ENCODE measurements at places on chromosomes 4 and X.

DNA sequence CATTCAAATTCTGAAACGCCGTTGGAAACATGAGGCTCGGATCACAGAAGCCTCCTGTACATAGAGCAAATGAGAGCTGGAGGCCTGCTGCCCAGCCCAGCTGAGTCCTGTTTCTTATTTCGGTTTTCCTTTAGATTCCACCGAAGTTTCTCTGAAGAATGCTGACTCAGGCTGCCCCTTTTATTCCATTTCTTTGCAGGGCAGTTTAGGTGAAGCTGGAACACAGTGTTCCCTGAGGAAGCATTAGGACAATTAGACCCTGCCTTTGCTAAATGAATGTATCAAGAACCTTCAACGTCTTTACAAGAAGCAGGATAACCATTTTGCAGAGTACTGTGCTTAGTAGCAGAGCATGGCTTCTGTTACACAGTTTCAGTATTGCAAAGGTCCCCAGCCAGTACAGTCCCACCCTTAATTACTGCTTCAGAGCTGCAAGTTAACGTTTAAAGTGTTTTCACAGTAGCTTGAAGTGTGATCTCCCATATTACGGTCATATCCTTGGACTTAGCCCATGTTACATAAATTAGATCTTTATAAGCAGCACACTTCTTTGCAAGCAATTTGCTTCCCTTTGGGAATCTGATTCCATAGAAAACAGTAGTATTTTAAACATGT, 117.0 kb downstream of the TBL1X start:
- no peak for DNase-seq

GRCh38 chr4:89204624-89205023, 93.3 kb downstream of the TIGD2 start:
- no peak for DNase-seq

GRCh38 chr4:131304686-131305085, 1844.4 kb upstream of the PCDH10 start:
- peak; percentile 35 for DNase-seq

DNA sequence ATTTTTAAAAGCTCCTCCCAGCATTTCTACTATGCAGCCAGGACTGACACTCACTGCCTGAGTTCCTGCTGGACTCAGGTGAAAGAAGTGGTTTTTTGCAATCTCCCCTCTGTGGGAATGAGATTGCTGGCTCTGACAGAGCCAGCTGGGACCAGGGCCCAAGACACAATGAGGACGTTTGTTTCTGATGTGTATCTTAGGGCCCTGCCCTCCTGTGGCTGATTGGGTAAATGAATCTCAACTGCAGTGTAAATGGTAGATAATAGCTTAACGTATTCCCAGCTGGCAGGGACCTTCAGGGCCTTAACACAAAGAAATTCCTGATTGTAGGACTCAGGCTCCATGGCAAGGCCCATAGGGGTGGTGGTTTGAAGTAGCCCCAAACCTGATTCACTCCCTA, 85.8 kb upstream of the PRPS1 start:
- peak; percentile 18 for DNase-seq

GRCh38 chrX:11992271-11992670, 146.0 kb upstream of the FRMPD4 start:
- DNase-seq, result no peak

DNA sequence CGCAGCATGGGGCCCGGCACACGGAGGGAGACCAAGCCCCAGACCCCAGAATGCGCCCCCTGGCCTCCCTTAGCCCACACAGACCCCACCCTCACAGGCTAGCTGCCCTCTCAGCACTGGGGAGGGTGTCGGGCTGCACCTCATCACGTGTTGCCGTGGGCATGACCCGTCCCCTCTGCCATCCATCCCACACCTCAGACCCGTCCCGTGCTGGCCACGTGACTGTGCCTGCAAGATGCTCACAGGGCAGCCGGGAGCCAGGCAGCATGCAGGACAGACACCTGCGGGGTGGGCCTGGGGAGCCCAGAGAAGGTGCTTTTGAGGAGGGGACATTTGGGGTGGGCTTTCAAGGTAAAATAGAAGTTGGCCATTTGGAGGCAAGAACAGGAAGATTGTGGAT, 4.8 kb downstream of the MSANTD1 start:
- no peak for DNase-seq

DNA sequence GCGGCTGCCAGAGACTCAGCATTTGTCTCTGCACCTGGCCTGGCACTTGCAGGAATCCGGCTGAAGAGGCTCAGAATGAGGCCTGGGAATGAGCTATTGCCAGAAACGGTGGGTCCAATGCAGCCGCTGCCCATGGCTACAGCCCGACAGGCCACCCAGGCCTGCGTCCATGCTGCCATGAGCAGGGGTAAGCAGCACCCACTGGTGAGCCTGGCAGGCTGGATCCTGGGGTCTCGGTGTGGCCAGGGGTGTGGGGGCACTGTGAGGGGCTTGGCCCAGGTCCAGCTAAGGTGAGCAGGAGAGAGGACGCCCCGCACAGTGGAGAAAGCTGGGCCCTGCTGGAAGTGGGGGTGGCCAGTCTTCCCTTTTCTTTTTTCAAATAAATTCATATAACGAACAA, 60.3 kb upstream of the MXD4 start:
- no peak for DNase-seq

GRCh38 chr4:37902212-37902611, 11.3 kb downstream of the TBC1D1 start:
- peak; percentile 57 for DNase-seq

GRCh38 chr4:95411371-95412088, 137.2 kb downstream of the UNC5C start:
- DNase-seq, result no peak

DNA sequence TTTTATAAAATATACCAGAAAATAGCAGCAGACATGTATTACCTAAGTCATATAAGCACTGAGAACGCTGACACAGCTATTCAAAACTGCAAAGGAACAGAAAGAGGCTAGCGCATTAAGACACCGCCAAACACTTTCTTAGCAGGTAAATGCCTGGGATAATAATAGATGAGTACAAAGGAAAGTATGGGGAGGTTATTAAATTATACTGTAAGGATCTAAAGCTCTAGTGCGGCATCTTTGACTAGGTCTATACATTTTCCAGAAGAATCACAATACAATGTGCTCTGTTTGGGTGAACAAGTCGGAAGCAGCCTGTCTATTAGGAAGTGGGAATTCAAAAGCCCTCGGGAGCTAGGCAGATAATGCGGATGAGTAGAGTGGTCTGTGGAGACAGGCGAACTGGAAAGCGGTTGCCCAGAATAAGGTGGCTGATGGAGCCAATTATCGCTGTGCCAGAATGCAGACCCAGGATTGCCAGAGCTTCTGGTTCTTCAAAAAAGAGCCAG, 443.6 kb upstream of the TENM3 start:
- no peak for DNase-seq

DNA sequence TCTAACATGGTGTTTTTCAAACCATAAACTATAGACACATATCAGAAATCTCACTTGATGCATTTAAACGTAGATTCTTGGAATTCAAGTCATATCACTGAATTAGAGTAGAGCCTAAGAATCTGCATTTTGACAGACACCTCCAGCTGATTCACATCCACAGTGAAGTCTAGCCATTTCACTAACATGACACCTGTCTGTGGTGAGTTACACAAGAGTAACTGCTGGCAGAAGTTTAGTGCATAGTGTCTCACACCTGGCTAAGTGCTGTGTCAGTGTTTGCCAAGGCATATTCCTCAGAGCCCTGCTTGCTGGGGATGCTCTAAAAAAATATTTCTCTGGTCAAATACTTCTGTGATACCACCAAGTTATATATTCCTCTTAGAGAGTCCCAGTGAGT, 237.5 kb upstream of the DIAPH2 start:
- no peak for DNase-seq

- no peak for DNase-seq
Observed at GRCh38 chrX:37701588-37701987, 16.0 kb downstream of the XK start.

Data from epithelial cell of esophagus (primary cell).